Ecto neural progenitor cell (in vitro differentiated cells): ENCODE measurements at places on chromosomes 2 and 18.

DNA sequence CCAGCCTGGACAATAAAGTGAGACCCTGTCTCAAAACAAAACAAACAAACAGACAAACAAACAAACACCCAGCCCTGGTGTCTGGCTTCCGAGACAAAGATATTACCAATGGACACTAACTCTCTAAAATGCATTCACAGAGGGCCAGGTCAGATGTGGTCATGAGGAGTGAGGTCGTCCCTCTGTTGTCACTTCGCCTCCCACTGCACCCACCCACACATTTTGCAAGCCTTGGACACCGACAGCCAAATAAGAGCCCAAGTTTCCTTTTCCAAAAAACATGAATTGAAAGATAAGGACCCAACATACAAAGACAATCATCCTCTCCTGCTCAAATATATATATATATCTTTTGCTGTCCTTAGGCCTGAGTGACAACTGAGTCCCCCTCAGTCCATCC, 319.9 kb downstream of the TSN start:
- no peak for DNase-seq

DNA sequence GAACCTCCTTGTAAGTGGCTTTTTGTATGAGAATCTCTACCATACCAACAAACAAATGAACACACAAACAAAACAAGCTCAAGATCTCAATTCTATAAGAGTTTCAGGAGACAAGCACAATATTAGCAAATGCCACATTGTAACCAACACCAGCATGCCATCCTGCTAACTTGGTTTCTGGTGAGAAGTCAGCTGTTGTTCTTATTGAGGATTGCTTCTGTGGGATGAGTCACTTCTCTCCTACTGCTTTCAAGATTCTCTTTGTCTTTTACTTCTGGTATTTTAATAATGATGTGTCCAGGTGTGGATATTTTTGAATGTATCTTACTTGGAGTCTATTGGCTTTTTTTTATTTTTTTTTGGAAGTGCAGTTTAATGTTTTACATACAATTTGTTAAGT, 131.7 kb downstream of the BCL2L11 start:
- no peak for DNase-seq

DNA sequence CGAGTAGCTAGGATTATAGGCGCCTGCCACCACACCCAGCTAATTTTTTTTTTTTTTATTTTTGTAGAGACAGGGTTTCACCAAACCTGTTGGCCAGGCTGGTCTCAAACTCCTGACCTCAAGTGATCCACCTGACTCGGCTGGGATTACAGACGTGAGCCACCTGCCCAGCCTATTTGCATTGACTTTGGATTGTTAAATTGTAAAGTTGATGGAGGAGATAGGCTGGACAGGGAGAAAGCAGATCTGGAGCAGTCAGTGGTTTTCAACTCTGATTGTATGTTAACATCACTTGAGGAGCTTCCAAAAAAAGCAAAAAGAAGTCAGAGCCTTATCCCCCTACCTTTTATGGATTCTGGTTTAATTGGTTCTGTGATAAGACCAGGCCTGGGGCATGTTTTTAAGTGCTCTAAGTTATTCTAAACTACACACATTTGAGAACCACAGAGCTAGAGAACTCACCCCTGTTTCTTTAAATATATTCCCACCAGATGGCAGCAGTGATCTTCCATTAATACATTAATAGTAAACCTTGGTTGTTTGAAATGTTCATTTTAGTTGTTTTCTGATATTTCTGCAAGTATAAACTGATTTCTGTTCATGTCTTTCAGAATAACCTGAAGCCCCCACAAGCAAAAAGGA, 7.5 kb downstream of the C2orf49 start:
- no peak for DNase-seq

- DNase-seq, result no peak
Observed at GRCh38 chr18:61827591-61827990, 65.2 kb downstream of the RNF152 start.

- no peak for DNase-seq
Observed at GRCh38 chr18:78408623-78409022, 571.0 kb upstream of the SALL3 start.

DNA sequence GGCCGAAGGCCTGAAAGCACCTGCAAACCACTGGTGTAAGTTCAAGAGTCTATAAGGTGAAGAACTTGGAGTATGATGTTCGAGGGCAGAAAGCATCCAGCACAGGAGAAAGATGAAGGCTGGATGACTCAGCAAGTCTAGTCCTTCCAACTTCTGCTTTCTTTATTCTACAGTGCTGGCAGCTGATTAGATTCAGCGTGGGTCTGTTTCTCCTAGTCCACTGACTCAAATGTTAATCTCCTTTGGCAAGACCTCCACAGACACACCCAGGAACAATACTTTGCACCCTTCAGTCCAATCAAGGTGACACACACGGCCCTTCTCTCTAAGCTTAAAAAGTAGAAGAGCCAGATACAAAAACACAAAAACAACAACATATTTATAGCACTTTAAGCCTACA, 43.4 kb downstream of the NMS start:
- DNase-seq, result no peak

DNA sequence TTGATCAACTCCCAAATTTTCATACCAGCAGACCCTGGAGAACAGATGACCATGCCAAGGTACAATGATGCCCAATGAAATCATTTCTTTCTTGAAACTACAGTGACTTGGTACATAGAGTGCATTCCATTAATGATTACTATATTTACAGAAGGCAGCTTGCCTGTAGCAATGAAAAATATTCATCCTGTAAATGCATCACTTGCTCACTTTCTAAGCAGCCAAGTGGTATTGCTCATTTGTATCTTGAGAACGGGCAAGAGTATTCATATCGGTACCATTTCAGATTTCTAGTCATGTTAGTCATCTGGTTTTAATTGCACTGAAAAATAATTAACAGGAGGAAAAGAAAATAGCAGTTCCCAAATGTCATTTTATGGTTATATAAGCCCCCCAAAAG, 59.6 kb downstream of the VIL1 start:
- DNase-seq, result no peak

GRCh38 chr2:145157036-145157675, 637.2 kb upstream of the ZEB2 start:
- no peak for DNase-seq

DNA sequence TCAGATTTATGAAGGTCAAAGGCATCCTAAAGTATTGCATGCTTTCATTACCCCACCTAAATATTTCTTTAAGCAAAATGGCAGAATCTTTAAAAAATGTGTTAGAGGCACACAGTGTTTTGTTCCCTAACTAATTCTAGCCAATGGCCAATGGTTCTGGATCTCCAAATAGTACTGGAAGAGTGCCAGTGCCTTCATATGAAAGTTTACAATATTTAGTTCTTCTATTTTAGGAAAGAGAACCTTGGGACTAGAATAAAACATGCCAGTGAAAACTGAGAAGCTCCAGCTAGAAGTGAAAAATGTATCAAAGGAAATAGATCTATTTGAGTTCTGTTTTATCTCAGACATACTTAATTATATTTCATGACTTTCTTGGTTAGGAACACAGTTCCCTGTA, 37.1 kb downstream of the TACR1 start:
- no peak for DNase-seq

GRCh38 chr2:71004857-71005256, 10.2 kb upstream of the TEX261 start:
- DNase-seq, result no peak

- no peak for DNase-seq
Observed at GRCh38 chr2:212956665-212957607, 194.5 kb downstream of the IKZF2 start.

- no peak for DNase-seq
Observed at GRCh38 chr2:173280853-173281252, 73.8 kb upstream of the CDCA7 start.

DNA sequence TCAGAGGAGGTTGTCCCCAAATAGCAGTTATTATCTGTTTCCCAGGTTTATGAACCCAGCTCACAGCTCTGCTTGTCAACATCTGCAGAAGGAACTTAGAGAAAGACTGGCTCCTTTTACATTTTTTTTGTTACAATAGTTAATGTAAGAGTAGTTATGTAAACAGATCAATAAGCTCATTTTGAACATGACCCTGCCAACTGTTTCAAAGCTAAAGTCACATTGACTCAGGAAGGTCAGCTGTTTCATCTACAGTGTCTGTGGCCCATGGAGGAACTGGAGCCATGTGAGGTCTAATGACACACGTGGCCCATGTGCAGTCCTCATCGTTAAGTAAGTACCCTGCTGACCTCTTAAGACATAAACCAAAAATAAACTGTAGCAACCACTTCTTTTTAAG, 97.1 kb downstream of the SH3RF3 start:
- no peak for DNase-seq

DNA sequence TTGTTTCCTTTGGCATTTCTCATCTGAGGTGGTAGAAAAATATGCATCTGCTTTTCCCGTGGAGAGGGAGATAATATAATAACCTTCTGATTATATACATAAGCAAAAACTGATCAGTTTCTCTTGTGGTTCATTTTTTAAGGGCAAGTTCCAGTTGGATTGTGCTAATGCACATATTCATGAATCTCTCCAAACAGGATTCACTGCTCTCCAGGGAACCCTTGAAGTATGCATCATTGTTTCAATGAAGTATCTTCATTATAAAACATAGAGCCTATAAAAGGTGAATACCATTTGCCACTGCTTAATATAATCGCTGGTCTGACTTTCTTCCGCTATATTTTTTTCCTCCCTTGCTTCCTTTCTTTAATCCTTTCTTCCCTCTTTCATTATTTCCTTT, 384.7 kb downstream of the FIGN start:
- DNase-seq, result no peak

- no peak for DNase-seq
Observed at GRCh38 chr2:216289470-216289869, 82.8 kb downstream of the MARCHF4 start.

- DNase-seq, result no peak
Observed at GRCh38 chr2:218833023-218833609, 1.5 kb upstream of the PRKAG3 start.
